Activated T-helper 1 cell treated with anti-CD3 and anti-CD28 coated beads, Interleukin-2, amount 50 U/mL, for 16 hours (primary cell): ENCODE measurements at places on chromosomes 1 and 21.

DNA sequence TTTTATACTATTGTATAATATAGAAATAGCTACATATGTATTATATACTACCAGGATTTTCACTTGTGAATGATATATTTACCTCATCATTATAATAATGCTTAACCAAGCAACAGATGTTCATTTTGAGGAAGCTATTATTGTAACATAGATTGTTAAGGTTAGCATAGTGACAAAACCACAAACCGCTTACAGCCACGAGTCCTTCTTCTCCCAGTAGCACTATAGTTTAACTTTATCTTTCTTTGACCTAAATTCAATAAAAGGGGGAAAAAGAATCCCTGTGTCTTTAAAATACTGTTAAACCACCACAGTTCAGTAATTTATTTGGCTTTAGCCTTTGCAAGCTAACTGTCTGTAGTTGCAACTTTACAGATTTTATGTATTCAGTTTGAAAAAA, 1039.4 kb upstream of the B3GALT2 start:
- DNase-seq = no peak

DNA sequence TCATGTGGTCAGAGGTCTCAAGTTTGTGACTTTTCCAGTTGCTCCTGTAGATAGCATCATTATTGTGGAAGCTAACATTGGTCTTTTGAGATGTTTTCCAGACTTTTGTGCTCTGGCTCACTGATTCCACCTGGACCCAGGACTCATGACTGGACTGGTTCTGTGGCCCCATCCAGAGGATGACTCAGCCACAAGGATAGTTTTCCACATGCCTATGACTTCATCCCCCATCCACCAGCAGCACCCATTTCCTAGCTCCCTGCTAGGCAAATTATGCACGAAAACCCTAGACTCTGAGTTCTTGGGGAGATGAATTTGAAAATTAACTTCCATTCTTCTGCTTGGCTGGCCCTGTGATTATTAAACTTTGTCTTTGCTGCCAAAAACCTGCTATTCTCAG, 949.3 kb downstream of the MRPL39 start:
- no peak for DNase-seq

DNA sequence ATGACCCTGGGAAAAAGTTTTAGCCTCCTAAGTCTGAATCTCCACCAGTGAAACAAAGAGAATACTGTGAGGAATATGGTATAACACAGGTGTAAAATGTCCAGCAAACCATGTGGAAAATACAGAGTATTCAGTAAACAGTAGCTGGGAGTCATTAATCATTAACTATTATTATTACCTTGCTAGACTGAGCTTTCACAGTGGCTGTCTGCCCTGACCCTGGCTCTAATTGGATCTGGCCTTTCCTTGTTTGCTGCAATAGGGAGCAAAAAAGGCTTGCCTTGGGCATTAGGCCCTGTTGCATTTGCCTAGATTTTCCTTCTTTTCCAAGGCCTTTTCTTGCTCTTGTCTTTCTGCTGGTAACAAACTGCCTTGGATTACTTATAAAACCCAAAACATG, 179.1 kb upstream of the BEND5 start:
- no peak for DNase-seq

- no peak for DNase-seq
Measured at GRCh38 chr1:197065559-197065958, 1.5 kb downstream of the F13B start.

DNA sequence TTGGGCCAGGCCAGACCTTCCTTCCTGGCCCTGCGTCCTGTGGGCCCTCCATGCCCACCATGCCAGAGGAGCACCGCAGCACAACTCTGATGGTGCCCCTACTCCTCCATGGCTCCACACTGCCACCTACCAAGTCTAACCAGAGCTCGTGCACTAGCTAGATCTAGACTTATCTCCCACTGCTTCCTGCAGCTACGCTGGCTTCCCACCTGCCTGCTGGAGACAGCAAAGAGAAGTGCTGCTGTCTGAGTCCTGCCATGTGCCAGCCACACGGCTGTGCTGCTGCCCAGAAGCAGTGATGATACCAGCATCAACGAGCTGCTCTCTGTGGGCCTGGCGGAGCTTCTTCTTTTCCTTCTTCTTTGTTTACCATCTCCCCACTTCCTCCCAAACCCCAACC, 4.5 kb downstream of the GUCA2B start:
- DNase-seq = no peak

- DNase-seq = no peak
Measured at GRCh38 chr1:233647073-233647472, 33.2 kb downstream of the KCNK1 start.

GRCh38 chr1:202576816-202577215, 133.4 kb downstream of the SYT2 start:
- no peak for DNase-seq
